ENCODE measurements at places on chromosomes 7 and 10. TPM values are rescaled to one million over a fixed set of nuclear protein-coding genes. Genes with fewer than 3 reads are reported as not detected.

STARD3NL gene
- 72.3 TPM for total RNA-seq

PALD1 gene
- 25.0 TPM for total RNA-seq

KIAA1549 gene
- 2.3 TPM for total RNA-seq

CCDC6 gene
- total RNA-seq: 19.0 TPM

SPDYE3 gene
- total RNA-seq: not detected

CHN2 gene
- total RNA-seq: under 0.01 TPM

SFR1 gene
- 7.3 TPM for total RNA-seq

TMEM229A gene
- not detected for total RNA-seq

SPDYE2 gene
- total RNA-seq: not detected

CRYGN gene
- not detected for total RNA-seq

ZPBP gene
- total RNA-seq: not detected

MAT1A gene
- total RNA-seq: not detected

EN2 gene
- 0.09 TPM for total RNA-seq

MYOZ1 gene
- not detected for total RNA-seq

CRPPA gene
- 0.85 TPM for total RNA-seq

SFRP5 gene
- total RNA-seq: not detected

PLCE1 gene
- under 0.01 TPM for total RNA-seq

OR2A5 gene
- total RNA-seq: not detected

MEOX2 gene
- total RNA-seq: under 0.01 TPM

SFTPA1 gene
- total RNA-seq: not detected

OPN1SW gene
- total RNA-seq: not detected

HMX2 gene
- total RNA-seq: not detected

PLXNA4 gene
- total RNA-seq: 18.4 TPM

TBATA gene
- not detected for total RNA-seq

CADPS2 gene
- 53.7 TPM for total RNA-seq

ASIC3 gene
- not detected for total RNA-seq

RNF32 gene
- 0.19 TPM for total RNA-seq

SPDYE1 gene
- not detected for total RNA-seq

AOAH gene
- total RNA-seq: not detected

LRRN3 gene
- not detected for total RNA-seq

GPC2 gene
- 5.6 TPM for total RNA-seq

COBL gene
- not detected for total RNA-seq

TMEM139 gene
- not detected for total RNA-seq

CDK5 gene
- 33.5 TPM for total RNA-seq

TMEM196 gene
- not detected for total RNA-seq

VPS37D gene
- total RNA-seq: 4.0 TPM

GLI3 gene
- total RNA-seq: 3.5 TPM

WAPL gene
- total RNA-seq: 49.6 TPM

CCDC3 gene
- 2.2 TPM for total RNA-seq

FAM171A1 gene
- 35.8 TPM for total RNA-seq

FANK1 gene
- total RNA-seq: 2.4 TPM

SEMA4G gene
- total RNA-seq: 0.94 TPM

SLC37A3 gene
- 47.2 TPM for total RNA-seq

TRIM50 gene
- not detected for total RNA-seq

KEL gene
- under 0.01 TPM for total RNA-seq

GIMAP6 gene
- 150 TPM for total RNA-seq

MACC1 gene
- total RNA-seq: under 0.01 TPM

ADAM8 gene
- 0.18 TPM for total RNA-seq

FAM131B gene
- 1.4 TPM for total RNA-seq

EIF3A gene
- total RNA-seq: 101 TPM

RHOBTB1 gene
- total RNA-seq: 28.9 TPM

PON1 gene
- not detected for total RNA-seq

EBF3 gene
- total RNA-seq: 3.1 TPM

ANKRD1 gene
- total RNA-seq: 667 TPM

SLC39A12 gene
- under 0.01 TPM for total RNA-seq
